ENCODE measurements at places on chromosomes 12 and 14.
A peak's percentile ranks its signal among the peaks of the same experiment; 100 is the strongest.

- no peak for DNase-seq
Measured at GRCh38 chr12:127984386-127985055, 282.4 kb upstream of the TMEM132C start.

DNA sequence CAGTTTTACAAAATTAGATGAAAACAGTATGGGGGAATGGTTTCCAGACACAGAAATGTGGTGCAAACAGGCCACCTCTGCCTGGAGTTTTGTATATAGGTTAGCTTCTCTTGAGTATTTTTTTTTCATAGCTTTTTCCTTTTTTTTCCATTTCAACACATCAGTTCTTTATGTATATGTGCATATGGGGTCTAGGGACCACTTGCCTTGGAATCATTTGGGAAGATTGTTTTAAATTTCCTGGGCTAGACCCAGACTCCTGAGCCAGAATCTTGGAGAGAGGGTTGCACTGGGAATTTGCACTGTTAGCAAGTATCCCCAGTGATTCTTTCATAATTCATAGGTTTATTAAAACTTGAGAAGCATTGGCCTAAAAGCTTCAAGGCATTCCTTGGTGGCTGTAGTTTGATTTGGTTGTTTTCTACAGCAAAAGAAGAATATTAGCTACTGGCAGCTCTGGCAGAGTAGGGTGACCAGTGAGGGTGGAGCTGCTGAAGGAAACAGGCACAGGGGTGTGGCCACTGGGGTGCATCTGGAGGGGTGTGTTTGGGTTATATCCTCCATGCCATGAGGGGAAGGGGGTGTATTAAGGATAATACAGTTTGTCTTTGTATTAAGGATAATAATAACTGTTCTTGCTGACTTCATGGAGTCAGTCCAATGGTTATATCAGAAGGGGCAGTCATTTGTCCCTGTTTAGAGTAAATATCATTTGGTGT, 22.8 kb downstream of the PPP1R36 start:
- DNase-seq = no peak

DNA sequence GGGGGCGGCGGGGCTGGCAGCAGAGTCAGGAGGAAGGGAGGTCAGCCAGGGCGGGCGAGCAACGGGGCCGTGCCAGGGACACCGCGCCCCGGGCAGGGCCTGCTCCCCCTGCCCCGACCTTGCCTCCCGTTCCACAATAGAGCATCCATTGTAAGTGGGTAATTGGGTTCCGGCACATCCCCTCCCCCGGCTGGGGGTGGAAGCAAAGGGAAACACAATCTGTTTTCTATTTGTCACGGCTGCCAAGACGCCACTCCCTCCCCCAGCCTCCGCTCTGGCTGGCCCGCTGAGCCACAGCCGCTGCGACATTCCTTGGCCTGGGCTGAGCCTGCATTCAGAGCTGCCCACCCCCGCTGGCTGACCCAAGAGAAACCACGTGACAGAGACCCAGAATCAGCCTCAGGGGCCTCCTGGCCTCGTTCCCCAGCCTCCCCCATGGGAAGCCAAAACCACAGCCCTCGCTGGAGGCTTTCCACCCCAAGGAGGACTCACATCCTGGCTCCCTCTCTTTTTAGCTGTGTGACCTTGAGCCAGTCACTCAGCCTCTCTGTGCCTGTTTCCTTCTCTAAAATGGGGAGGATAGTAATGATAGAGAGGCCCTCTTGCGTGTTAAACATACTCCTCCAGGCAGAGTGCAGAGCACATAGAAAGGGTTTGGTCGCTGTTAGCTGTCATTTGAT, 117.6 kb downstream of the SCARB1 start:
- no peak for DNase-seq

DNA sequence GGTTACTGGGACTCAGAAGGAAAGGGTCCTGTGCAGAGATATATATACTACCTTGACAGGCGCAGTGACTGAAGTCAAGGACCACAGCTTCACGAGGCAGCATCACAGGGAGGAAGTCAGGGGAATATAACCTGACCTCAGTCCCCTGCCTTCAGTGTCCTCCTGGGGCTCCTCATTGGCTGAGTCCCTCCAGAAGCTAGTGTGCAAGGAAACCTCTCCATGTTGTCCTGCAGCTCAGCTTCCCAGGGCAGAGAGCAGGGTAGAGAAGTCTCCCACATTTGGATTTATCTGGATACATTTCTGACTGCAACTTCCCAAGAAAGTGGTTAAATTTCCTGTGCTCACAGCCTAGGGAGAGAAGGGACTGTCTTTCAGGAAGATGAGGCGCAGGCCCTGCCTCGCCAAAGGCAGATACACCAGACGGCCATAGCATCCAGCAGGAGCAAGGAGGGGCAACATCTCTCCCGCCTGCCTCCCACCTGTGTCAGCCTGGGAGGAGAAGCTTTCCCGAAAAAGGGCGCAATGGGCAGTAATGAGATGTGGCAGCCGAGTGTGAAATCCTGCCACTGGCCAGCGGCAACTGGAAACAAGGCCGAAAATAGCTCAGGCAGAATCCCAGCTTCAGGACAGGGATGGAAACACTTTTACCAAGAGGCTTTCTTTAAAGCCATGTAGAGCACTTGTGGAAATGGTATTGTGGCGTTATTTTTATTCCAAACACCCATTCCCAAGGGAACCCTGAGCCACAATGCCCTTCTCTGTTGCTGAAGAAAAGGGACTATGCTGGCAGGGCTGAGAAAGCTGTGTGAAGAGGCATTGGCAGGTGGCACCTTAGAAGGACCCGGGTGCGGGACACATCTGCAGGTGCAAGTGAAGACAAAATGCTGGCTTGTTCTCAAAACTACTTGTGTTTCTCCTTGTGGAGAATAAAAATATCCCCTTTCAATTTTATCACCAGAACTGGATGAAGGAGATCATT, 54.9 kb upstream of the HIF1A start:
- no peak for DNase-seq

DNA sequence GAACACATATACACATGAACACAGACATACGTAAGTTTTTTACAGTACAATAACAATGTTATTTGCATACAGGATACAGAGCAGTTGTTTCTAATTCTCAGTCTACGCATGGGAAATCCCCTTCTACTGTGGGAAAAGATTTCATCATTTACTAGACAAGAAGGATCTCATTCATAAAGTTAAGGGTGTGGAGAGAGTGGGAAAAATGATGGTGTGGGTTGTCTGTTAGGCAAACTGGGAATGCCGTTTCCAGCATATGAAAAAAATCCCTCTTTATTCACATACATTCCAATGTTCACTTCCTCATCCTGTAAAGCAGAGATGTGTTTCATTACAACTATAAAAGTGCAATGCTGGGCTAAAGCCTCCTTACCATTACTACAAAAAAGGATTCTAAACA, 120.9 kb downstream of the SINHCAF start:
- DNase-seq = peak; percentile 74

- no peak for DNase-seq
Measured at GRCh38 chr14:67636361-67636919, 16.7 kb downstream of the ARG2 start.

GRCh38 chr14:83085136-83085535, 1551.5 kb upstream of the SEL1L start:
- no peak for DNase-seq

GRCh38 chr12:3882896-3883564, 9.8 kb upstream of the PARP11 start:
- DNase-seq = peak; percentile 38

- no peak for DNase-seq
Measured at GRCh38 chr12:93425736-93426411, 15.9 kb downstream of the UBE2N start.

GRCh38 chr12:32681272-32681671, 2.2 kb downstream of the DNM1L start:
- no peak for DNase-seq

- no peak for DNase-seq
Measured at GRCh38 chr12:83919081-83919480, 993.5 kb downstream of the SLC6A15 start.

DNA sequence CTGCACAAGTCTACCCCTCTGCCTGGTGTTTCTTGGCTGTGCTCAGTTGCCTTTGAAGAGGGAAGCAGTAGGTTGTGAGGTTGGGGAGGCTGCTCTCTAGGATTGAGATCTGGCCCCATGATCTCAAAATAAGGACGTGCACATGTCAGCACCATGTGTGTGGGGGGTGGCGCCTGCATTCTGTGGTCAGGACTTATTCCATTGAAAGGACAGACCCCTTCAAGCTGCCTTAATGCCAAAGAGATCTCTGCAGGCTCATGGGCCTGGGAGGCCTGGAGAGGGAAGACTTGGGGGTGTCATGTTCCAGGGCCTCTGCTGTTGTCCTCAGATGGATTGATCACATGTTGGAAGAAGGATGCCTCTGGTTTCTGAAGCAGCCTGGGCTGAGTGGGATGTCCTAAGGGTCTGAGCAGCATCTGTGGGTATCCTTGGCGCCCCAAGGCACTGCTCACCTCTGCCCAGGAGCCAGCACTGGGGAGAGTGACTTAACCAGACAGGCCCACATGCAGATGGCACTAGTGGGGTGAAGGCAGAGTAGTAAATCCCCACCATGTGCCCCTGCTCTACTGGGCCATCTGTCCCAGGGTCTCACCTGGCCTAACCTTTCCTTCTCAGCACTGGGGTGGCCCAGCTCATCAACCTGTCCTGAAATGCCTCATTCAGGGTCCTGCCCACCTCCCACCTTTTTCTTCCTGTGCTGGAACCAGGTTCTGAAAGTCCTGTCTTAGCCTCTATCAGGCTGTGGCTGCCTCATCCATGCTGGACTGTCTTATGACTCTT, 118.9 kb downstream of the ADGRD1 start:
- DNase-seq = no peak

GRCh38 chr12:55822228-55822627, 4.4 kb downstream of the ORMDL2 start:
- no peak for DNase-seq

DNA sequence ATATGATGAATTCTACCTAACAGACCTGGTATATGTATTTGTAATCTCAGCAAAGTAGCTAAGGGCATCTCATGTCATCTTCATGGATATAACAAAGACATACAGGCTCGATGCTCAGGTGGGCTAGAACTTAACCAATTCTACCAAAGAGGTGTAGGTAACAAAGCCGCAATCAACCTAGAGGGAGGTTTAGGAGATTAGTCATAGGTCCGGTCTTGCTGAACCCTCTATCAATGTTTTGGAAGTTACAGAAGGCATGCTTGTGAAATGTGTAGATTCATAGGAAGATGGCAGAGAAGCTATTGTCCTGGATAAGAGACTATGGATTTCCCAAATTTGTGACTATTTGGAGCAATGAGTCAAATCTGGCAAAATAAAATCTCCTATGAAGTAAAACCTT, 42.6 kb upstream of the SYCP3 start:
- DNase-seq = no peak

- DNase-seq = no peak
Measured at GRCh38 chr12:124466216-124467128, 100.9 kb downstream of the NCOR2 start.

DNA sequence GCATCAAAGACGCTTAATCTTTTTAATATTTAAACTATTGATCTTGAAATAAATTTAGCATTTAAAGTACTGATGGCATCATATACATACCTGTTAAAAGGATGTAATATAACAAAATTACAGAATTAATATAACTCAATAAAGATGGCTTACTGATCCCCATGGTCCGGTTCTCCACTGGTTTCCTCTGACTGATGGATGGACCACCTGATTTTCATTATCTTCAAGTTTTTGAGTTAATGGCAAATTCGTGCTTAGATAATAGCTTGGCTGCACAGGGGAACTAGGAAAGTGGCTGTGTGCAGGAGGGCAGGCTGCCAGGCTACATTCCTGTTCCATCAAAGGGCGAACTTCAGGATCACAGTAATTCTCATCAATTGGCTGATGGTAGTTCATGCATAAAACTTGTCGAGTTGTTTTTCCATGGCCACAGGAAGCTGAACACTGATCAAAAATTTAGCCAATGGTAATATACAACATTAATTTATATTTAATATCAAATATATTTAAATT, 123.9 kb downstream of the ADAMTS20 start:
- no peak for DNase-seq

GRCh38 chr14:48331421-48331820, 656.0 kb upstream of the MDGA2 start:
- DNase-seq = no peak

DNA sequence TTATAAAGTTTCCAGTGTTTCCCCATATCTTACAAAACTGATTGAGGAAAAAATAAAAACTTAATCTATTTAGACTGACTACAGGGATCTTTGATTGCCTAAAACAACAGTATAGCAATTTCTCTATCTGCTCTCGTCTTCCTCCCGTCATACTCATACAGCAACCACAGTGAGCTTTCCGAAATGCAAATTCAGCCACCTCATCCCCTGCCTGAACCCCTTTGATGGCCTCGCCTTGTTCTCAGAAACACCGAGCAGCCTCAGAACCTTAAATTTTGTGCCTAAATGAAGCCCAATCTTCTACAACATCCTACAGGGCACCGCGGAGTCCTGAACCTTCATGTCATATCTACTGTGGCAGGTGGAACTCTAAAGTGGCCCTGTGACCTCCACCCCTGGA, 223.7 kb upstream of the TMEM132C start:
- no peak for DNase-seq

- no peak for DNase-seq
Measured at GRCh38 chr12:18696971-18697602, 40.7 kb downstream of the PLCZ1 start.

DNA sequence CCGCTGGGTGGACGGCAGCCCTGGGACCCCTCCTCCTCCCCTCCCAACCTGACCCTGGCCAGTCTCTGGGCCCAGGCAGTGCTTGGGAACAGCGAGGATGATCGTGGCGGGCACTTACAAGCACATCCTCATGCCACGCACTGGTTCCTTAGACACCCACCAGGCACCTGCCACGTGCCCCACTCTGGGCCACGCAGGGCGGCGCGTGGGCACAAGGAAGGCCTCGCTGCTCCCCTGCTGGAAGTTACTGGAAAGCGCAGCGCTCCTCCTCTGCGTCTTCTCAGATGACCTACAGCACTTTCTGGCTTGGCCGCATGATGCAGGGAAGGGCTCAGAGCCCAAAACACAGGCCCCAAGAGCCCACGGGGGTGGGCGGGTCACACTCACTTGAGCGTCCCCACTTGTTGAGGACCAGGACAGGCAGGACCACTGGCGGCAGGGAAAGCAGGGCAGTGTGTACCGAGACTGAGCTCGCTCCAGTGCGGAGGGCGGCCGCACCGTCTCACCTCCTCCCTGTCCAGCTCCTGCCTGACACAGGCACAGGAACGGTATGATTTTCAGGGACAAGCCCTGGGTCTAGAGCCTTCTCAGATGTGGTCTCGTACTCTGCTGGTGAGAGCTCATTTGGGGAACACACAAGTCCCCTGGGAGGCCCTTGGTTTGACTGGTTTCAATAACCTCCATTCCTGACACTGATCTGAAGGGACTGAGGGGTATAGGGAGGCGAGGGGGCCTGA, 128.3 kb upstream of the EVL start:
- no peak for DNase-seq

GRCh38 chr12:49446571-49446970, 79.3 kb downstream of the SPATS2 start:
- no peak for DNase-seq

Data from MM.1S (cell line).